ENCODE measurements at places on chromosomes 6 and 20.

DNA sequence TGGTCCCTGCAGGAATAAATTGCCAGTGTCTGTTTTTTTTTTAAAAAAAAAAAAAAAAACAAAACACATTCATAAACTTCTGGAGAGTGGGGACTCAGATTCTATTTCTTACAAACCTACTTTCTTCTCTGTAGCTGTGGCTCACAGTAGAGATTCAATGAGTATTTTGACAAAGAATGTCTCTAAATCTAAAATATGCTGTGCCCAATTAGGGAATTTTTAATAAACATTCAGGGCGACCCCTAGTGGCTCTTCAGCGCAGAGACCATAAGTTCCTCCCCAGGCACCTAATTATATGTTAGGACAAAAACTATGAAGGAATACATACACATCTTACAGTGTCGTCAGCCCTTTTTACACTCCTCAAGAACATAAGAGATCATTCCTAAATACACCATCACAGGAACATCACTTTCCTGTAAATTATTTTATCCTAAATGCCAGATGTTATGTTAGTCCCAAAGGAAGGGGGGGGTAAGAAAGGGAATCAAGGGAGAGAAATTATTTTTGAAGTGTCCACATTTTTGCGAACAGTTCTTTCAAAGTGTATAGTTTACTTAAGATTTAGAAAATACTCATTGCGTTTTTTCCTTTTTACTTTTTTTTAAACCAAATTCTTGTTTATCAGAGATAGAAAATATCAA, 21.8 kb upstream of the NAA20 start:
- DNase-seq: peak; percentile 62

DNA sequence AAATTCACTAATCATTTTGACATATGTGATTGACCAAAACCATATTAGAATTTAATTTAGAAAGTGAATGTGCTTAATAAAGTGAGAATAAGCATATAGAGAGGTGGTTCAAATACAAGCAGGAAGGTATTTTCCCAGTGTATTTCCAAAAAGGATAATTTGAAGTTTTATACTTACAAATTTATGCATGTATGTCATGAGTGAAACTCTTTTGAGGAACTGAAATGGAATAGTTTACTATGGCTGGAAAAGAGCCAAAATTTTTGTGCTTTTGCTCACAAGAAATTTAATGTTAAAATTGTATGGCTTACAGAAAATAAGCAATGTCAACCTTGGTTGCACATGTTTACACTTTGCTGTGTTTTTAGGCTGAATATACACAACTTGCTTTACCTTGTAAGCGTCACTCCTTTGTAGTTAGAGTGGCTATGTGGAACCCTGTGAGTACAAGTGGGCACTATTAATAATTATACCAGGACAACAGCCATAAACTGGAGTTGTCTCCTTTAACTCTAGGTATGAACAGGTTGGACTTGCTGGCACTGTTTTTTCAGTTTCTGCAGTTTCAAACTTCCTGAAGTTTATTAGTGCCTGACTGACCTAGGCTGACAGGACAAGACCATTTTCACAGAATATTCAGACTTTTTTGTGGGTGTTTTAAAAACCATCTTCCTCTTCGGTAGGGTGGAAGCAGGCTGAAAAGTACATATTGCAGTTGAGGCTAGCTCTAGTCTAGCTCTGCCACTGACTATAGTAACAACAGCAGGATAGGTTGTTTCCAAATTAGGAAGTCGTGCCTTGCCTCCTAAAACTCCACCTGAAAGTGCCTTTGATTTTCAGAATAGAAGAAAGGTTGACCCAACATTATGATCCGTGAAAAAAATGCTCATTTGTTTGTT, 6.0 kb downstream of the AFDN start:
- DNase-seq: no peak

DNA sequence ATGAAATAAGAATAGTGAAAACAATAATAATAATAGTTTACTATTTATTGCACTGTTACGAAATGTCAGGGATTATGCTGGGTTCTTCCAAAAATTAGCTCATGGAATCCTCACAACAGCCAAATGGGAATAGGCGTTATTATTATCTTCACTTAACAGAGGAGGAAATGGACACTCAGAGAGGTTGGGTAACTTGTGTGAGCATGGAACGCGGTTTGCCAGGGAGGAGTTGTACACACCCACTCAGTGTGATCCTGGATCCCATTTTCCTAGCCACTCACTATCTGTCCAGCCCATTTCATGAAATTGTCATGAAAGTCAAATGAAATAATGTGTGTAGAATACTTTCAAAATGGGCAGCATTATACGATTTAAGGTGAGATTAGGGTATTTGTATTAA, 4.6 kb downstream of the NELFCD start:
- no peak for DNase-seq

DNA sequence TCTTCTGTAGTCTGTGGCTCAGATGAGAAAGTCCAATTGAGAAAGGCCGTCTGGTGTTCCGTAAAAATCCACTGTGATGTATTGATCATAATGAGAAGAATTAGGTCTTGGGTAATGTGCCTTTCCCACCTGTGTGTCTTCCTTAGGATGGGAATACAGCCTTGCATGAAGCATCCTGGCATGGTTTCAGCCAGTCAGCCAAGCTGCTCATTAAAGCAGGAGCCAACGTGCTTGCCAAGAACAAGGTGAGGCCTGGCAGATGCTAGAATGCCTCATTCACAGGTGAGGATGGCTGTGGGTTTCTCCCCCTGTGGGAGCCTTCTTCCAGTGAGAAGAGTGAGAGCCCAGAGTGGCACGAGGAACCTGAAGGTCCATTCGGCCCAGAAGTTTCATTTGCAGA, 32.7 kb downstream of the LYRM2 start:
- DNase-seq: no peak

GRCh38 chr6:37027811-37028469, 22.5 kb downstream of the FGD2 start:
- DNase-seq: no peak

GRCh38 chr6:107124934-107125348, 9.6 kb upstream of the BEND3 start:
- no peak for DNase-seq

- no peak for DNase-seq
These were observed 109.4 kb upstream of the CCN2 start for GRCh38 chr6:132060591-132060990.

GRCh38 chr6:120354452-120355098, 979.7 kb downstream of the TBC1D32 start:
- no peak for DNase-seq

GRCh38 chr20:187733-188132, 1.8 kb downstream of the DEFB128 start:
- no peak for DNase-seq
